Stimulated activated CD4-positive, alpha-beta T cell treated with anti-CD3 and anti-CD28 coated beads, Interleukin-4, amount 100 ng/mL, for 48 hours (primary cell): ENCODE measurements at places on chromosomes 2 and 18.
A peak's percentile ranks its signal among the peaks of the same experiment; 100 is the strongest.

DNA sequence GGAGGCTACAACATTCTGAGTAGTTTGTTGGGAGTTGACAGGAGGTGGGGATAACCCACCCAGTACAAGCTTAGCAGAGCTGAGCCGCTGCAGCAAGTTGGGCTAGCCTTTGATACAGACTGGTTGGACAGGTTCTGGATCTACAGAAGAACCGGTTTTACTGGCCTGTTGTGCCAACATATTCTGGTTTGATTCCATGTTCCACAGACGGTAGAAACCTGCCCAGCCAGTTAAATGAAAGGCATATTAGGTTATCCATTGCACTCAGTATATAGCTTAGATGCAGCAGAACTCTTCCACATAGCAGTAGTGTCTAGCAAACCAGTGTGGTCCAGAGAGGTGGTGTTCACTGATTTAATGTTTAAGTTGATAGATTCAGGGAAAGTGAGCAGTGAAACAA is 19.3 kb upstream of the RBBP8 start:
- no peak for DNase-seq

DNA sequence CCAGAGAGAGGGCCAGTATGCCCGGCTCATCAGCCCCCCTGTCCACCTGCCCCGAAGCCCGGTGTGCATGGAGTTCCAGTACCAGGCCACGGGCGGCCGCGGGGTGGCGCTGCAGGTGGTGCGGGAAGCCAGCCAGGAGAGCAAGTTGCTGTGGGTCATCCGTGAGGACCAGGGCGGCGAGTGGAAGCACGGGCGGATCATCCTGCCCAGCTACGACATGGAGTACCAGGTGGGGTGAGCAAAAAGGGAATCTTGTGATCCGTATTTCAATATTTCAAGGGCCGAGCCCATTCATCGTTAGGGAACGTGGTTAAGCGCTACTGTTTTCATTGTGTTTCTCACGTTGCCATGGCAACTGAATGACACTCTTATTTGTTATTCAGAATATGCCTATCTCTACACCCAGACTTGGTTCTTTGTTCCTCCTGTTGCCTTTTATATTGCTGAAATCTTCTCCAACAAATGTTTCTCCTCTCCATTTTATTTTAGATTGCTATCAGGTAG is 81.5 kb downstream of the NRP2 start:
- DNase-seq, result peak; percentile 24

GRCh38 chr2:70771446-70771845 is 3.4 kb upstream of the ADD2 start:
- no peak for DNase-seq

DNA sequence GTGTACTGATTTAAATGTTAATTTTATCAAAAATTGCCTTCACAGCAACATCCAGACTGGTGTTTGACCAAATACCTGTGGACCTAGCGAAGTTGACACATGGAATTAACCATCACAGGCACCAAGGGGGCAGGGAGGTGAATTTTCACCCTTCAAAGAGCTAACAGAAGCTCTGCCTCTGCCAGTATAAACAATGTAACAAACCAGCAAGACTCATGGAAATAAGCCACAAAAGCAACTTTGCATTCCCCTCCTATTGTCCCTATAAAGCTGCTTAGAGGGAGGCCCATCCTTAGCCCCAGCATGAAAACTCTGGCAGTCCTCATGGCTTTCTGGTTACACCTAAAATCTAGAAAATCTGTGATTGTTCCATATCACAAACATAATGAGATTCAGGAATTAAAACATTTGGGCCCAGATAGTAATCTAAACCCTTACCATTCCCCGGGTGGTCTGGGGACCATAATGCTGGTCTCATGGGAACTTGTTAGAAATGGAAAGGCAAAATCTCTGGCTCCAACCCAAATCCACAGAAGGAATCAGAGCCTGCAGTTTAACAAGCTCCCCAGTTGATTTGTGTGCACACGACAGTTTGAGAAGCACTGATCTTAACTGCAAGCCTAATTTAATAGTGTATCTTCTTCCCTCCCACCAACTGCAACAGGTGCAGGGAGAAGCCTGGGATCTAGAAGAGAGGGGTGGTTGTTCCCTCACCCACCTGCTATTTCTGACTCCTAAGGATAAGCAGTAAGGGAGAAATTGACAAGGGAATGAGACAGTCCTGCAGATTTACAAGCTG is 23.1 kb downstream of the SERPINB11 start:
- DNase-seq, result no peak

GRCh38 chr2:13616616-13617015 is 899.9 kb downstream of the TRIB2 start:
- no peak for DNase-seq
